ENCODE measurements at places on chromosomes 3 and 15.

DNA sequence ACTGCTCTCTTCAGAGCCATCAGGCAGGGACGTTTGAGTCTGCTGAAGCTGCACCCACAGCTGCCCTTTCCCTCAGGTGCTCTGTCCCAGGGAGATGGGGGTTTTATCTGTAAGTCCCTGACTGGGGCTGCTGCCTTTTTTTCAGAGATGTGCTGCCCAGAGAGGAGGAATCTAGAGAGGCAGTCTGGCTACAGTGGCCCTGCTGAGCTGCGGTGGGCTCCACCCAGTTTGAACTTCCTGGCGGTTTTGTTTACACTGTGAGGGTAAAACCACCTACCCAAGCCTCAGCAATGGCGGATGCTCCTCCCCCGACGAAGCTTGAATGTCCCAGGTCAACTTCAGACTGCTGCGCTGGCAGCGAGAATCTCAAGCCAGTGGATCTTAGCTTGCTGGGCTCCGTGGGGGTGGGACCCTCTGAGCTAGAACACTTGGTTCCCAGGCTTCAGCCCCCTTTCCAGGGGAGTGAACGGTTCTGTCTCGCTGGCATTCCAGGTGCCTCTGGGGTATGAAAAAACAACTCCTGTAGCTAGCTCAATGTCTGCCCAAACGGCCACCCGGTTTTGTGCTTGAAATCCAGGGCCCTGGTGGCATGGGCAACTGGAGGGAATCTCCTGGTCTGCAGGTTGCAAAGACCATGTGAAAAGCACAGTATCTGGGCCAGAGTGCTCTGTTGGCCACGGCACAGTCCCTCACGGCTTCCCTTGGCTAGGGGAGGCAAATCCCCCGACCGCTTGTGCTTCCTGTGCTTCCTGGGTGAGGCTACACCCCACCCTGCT, 21.1 kb upstream of the ST6GAL1 start:
- DNase-seq: no peak

DNA sequence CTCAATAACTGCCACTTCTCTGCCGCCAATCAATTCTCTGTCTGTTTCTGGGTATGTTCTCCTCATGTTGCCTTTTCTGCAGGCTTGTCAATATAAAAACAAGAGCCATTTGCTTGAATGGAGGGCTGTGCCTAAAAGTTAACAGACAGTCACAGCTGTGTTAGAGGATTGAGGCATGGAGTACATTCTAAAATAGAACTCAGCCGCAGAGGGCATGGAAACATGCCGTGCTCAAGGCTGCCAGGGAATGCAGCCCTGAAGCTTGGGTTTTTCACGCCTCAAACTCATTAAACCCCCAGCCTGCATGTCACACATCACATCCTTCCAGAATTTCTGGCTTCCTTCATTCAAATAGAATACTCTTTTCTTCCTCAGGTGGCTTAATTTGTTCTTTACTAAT, 166.6 kb downstream of the TPRG1 start:
- no peak for DNase-seq

DNA sequence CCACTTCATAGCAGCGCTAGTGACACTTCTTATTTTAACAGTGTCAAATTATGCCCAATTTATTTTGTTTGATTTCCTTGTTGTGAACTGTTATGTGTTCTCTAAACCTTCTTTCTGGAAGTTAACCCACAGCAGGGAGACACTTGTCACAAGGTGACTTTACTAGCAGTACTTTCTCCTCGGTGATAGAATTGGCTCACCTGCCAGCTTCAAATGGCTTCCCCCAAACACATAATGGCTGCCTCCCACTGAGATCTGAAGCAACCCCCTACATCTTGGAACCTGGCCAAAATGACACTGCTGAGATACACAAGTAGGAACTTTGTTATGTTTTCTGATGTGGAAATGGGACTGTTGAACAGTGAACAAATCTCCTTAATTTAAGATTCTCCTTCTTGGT, 238.8 kb upstream of the DPH6 start:
- no peak for DNase-seq

- DNase-seq: no peak
Observed at GRCh38 chr3:74049444-74049843, 424.7 kb upstream of the PDZRN3 start.

- DNase-seq: no peak
Observed at GRCh38 chr15:68315035-68315434, 37.5 kb downstream of the FEM1B start.

- DNase-seq: no peak
Observed at GRCh38 chr15:98143116-98143515, 182.6 kb downstream of the ARRDC4 start.

- DNase-seq: peak; percentile 89
Observed at GRCh38 chr3:113249111-113249510, 37.8 kb downstream of the BOC start.

DNA sequence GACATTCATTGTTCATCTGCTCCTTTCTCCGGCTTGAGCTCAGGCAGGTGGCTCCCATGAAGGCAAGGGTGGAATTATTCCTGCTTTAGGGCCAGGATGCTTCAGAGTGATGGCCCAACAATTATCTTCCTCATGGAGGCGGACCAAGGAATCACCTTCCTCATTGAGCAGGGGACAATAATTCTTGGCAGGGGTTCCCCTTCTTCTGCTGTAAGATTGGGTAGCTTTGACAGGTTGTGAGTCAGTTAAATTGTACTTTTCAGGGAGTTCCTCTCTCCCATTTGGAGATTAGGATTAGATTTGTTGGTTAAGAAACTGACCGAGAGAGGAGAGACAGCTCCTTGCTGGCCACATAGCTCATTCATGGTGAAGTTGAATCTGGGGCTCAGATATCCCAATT, 31.4 kb upstream of the CD47 start:
- no peak for DNase-seq

GRCh38 chr3:115680803-115681345, 57.6 kb downstream of the GAP43 start:
- DNase-seq: no peak

DNA sequence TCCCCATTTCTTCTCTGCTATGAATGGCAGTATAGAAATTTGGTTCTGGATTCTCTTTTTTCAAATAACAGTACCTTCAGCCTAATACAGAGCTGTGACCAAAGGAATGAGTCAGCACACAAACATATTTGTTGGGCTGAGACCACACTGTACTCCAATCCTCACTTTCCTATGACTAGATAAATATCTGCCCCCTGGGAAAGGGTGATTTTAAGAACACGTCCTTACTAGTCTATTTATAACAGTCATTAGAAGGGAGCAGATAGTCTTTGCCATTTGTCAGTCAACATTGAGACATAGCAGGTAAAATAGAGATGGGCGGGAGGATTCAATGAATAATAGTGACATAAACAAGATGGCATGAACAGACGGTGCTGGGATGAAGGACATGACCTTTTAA, 461.3 kb downstream of the MCTP2 start:
- no peak for DNase-seq

DNA sequence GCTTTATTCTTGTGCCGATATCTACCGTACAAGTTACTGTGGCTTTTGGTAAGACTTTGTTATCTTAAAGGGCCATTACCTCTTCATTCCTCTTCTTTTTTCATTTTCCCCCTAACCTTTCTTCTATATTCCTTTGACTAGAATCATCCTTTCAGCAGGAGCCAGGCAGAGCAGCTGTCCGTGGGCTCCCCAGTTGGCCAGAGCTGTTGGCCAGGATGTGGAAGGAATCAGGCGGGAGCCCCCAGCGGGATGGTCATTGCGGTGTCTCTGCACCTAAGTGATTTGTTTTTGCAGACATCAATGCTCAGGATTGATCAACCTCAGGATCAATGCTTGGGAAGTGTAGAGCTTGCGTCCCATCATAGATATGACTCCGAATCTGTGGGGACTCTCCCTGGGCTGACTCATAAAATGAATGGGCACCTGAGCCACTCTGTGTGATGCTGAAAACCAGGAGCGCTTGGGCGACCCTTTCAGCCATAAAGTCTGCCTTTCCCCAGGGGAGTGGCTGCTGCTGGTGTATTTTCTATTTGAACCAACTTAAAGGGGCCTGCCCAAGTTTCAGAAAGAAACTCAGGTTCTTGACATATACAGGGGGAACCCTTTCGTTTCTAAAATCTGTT, 21.7 kb downstream of the APBA2 start:
- no peak for DNase-seq

DNA sequence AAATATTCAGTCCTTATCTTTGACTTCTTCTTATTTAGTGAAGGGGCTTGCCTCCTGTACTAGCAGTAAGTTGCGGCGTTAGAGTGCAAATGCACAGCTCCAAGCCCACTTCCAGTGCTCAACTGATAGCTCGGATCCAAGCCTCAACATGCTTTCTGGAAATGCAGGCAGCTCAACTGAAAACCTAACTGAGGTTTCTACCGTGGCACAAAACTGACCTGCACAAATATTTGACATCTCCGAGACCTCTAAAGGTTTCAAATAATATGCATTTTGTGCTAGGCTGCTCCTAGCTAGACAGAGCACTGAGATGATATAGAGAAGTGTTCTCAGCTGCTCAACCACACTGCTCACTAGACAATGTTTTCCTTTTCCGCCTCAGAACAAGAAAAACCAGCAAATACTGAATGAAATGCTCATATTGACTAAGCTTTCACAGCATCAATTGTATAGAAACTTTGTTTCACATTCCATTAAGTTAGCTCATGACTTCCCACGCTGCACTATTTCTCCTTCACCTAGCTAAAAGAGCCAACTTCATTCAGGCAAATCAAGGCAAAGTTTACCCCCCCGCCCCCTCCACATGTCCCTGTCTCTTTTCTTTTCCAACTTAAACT, 822 bp downstream of the ZNF385D start:
- no peak for DNase-seq

DNA sequence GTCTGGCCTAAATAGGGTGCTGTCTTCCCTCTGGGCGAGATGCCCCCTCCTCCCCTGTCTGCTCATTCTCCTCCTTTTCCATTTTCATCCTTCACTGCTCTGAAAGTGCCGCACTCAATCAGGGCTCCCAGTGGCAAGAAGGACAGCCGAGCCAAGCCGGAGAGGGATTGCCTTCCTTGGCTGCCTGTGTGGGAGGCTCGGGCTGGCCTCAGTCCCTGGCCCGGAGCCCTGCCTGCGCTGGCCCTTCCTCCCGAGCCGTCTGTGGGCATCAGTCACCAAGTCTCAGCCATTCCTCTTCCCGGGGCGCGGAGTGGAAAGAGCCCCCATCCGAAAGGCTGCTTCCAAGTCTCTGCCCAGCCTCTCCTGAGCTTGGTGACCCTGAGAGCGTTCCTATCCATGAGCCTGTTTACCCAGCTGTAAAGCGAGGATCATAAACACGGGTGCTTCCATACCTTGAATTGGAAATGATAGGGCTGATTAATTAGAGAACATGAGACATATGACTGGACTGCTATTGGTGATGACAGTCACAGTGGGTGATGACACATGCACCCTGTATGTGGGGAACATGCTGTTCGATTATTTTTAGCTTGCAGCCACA, 59.1 kb upstream of the TLE3 start:
- peak; percentile 89 for DNase-seq

DNA sequence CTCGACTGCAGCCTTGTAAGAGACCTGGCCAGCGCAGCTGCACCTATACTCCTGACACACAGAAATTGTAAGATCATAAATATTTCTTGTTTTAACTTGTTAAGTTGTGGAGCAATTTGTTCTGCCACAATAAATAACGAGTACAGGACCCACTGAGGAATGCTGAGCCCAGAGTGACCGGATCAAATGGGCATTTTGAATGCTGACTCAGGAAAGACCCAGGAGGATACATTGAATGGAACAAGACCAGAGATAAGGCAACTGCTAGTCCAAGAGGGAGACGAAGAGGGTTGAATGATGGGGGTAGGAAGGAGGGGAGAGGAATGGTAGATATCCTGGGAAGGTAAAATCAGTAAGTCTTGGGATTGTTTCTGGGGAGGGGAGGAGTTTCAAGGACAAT, 8.9 kb upstream of the C3orf70 start:
- no peak for DNase-seq

DNA sequence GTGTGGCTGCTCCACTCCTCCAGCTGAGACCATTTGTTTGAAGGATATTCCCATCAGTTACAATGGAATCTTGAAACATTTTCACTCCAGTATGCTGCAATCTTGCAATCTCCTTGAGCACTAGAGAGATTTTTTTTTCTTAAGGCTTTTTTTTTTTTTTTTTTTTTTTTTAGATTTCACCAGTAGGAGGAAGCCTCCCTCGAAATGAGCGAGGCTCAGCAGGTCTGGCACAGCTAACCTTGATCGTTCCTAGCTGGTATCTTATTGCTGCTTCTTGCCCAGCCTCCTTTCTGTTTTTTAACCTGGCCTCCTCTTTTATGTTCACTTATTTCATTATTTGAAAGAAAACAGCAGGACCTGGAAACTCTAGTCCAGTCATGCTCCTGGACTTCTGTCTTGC, 48.1 kb downstream of the RAP2B start:
- DNase-seq: peak; percentile 44

DNA sequence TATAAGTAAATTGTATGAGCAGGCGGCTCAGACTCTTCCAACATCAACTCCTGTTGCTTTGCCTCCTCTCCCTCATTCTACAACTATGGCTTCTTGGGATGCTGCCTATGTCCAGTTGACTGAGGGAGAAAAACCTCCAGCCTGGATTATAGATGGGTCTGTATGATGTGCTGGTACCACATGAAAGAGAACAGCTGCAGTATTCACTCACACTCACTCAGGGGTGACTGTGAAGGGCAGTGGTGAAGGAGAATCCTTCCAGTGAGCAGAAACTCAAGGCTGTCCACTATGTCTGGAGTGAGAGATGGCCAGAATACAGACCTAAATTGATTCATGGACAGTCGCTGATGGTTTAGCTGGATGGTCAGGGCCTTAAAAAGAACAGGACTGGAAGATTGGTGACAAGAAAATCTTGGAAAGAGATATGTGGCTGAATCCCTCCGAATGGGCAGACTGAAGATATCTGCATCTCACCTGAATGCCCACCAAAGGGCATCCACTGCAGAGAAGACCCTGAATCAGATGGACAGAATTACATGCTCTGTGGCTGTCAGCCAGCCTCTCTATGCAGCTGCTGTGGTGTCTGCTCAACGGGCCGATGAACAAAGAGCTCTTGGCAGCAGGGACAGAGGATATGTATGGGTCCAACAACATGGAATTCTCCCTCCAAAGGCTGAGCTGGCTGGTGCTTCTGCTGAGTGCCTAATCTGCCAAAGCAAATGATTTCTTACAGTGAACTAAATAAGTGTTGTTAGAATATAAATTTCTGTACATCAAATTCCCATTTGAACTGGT, 1.9 kb upstream of the BCL2L10 start:
- DNase-seq: no peak

DNA sequence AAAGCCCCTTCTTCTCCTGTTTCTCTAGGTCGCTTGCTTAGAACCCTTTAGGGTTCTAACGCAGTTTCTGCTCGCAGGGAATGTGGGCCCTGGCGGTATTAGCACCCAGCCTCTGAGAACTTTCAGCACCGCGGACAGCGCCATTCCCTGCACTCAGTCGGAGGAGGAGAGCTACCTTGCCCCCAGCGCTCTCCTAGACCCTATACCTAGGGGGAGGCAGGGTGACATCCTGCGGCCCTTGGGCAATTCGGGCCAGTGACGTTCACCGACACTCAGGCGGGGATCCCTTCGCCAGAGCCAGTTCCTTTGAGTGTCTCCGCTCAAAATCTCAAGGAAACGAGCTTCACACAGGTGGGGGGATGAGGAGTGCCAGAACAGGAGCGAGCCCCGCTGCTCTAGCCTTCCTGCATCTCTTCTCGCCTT, 1.3 kb downstream of the SLC7A14 start:
- DNase-seq: peak; percentile 86

- DNase-seq: no peak
Observed at GRCh38 chr3:194101592-194102432, 34.1 kb upstream of the HES1 start.

Data from AG20443 (cell line).